ENCODE measurements at places on chromosomes 12 and 14.

GRCh38 chr12:5745251-5745888 lies 199.7 kb downstream of the ANO2 start:
- DNase-seq, result no peak

GRCh38 chr14:92288994-92289660 lies 33.8 kb upstream of the SLC24A4 start:
- DNase-seq, result no peak

- no peak for DNase-seq
These were observed 205.4 kb upstream of the PRMT8 start for GRCh38 chr12:3285570-3285969.

DNA sequence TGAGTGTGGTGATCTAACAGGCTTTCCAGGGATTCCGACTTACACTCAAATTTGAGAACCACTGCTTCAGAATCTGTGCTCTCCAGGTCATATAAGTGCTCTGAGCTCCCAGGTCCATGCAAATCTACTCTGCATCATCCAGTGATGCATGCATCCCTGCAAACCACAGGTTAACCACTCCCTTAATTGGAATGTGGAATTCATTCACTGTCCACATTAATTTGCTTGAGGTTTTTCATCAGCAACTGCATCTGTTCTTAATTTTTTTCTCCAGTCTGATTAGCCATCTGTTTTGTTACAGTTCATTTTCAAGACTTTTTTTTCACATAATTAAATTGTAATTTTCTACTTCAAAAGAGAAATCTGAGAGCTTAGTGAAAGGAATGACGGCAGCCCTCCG lies 43.4 kb upstream of the RIN3 start:
- DNase-seq, result peak; percentile 24

DNA sequence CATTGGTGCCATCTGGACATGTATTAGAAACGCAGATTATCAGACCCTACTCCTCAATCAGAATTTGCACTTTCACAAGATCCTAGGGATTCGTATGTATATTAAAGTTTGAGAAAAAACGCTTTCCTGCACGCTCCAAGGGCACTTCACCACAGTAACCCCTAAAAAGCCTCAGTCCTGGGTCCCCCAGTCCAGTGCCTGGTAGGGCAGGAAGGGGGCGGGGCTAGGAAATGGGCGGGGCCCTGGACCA lies 369 bp downstream of the DEPDC4 start:
- DNase-seq, result no peak

DNA sequence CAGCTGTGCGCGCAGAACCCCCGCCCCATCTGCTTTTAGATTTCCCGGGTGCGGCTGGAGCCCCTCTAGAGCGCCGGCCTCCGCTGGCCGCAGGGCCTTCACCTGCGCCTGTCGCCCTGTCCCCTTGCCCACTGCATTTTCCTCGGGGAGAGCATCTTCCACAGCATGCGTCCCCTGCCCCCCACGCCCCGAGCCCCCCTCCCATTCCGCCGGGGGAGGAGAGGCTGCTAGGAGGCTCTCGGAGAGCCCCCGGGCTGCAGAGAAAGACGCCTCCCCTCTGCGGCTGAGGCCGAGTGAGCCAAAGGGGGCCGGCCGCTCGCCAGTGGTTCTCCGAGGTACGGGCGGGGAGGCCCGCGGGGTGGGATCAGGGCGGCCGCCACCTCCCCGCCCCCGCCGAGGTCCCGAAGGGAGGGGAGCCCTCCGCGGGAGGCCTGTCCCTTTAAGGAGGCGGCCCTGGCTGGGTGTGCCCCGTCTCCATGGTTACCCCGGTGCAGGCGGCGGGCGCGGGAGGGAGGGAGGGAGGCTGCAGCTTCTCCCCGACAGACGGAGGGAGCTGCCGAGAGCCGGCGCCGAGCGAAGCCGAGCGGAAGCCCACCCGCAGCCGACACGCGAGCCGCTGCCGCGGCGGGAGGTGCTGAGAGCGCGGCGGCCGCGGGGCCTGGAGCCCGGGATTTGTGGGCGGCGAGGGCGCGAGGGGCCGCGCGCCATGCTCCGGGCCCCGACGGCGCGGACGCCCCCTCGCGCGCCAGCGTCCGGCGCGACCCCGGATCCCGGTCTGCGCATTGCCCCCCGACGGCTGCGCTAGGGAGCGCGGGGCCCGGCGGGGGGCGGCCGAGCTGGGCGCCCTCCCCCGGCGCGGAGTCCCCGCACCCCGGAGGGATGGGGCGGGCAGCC lies at the start of gene KCNH3:
Gene KCNH3 (plus strand): TSS at position 521 of the 894 bp plus-strand sequence. CDS start 387 bp downstream, outside the sequence.
- DNase-seq, result no peak

DNA sequence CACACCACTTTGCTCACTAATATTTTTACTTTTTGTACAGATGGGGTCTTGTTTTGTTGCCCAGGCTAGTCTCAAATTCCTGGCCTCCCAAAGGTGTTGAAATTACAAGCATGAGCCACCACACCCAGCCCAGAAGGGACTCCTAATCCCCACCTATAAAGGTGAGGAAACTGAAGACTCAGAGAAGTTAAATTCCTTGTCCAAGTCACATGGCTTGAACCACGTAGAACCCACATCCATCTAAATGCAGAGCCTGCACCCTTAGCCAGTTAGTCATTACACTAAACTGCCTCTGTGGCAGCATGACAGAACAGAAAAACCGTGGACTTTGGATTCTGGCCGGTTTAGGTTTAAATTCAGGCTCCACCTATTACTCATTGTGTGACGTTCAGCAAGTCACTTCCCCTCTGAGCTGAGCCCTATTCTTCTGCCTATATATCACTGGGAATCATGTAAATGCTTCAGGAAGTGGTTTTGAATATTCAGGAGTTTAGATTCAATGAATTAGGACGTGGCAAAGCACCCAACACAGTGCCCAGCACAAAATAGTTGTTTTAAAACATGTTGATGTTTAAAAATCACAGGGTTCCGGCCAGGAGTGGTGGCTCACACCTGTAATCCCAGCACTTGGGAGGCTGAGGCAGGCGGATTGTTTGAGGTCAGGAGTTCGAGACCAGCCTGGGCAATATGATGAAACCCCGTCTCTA lies 3.0 kb upstream of the CORO1C start:
- DNase-seq, result peak; percentile 79

- DNase-seq, result no peak
These were observed 20.7 kb downstream of the PHLDA1 start for GRCh38 chr12:76010732-76011458.

GRCh38 chr12:10771132-10771733 lies 31.2 kb downstream of the TAS2R7 start:
- DNase-seq, result no peak

GRCh38 chr12:123273166-123273565 lies 1.5 kb upstream of the CDK2AP1 start:
- DNase-seq, result no peak

- no peak for DNase-seq
These were observed 50.9 kb upstream of the GPR68 start for GRCh38 chr14:91295276-91295845.

- no peak for DNase-seq
These were observed 51.2 kb upstream of the CERS5 start for GRCh38 chr12:50218386-50218785.

- DNase-seq, result no peak
These were observed 25.7 kb upstream of the TC2N start for GRCh38 chr14:91893007-91893406.

DNA sequence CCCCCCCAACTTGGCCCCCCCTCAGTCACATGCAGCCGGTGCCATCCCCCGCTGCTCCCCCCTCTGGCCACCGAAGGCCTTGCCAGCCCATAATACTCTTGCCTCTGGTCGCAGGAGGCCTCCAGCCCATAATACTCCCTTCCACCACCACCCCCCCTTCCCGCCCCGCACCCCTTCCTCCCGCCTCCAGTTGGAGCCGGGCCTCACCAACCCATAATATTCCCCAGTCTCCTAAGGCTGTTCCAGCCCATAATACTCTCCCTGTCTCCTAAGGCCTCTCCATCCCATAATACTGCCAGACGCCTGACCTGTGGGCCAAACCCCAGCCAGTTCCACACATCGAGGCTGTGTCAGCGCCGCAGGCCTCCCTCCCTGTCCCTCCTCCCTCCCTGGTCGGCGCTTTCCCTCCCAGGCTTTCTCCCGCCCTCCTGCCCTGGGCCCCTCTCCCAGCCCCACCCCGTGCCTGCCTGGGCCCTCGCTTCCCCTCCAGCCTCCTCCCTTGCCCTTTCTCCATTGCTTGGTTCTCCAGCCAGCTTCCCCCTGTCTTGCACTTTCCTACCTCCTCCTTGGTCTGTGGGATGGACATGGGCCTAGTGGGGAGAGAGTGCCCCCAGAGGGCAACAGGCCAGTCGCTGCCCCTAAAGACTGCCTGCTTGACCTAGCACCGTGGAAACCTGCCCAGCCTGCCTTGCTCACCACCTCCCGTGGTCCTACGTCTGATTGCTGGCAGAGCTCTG lies 6.8 kb upstream of the CHD4 start:
- peak; percentile 83 for DNase-seq

- DNase-seq, result no peak
These were observed 151.9 kb upstream of the ATF7IP start for GRCh38 chr12:14213542-14213941.

GRCh38 chr14:55964821-55965220 lies 153.4 kb upstream of the PELI2 start:
- DNase-seq, result no peak

All from AG04449 (cell line).